ENCODE measurements at places on chromosomes 5 and 9.

DNA sequence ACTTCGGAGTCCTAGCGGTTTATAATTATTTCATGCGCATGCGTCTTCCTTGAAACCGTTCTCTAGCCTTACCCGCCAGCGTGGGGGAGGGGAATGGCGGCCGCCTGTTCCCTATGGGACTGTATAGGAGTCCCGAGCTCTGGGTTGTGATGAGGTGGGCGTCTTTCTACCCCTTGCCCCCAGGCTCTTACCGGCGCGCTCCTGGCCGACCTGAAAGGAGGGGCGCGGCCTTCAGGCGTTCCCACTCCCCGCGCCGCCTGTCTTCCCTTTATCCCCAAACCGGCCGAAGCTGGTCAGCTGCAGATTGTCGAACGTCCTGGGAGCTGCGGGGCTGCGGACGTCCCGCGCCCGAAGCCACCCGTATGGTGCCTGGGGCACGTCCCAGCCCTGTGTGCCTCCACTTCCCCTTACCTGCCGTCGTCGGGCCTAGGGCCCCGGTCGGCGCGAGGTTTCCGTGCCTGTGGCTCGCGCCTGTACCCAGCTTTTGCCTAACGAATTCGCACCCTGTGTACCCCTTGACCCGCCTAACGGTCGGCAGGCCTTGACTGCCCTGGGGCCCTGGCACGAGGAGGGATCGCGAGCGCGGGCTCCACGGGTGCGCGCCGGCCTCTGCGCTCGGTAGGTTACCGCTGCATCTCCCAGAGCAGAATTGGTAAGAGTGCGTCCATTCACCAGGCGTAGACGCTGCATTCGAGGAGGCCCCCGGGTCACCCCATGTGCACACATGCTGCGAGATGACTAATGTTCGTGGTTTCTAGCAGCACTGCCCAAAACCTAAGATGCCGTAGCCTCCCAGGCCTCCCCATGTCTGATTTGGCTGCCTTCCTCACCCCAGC is 653 bp upstream of the HNRNPH1 start:
- no peak for DNase-seq

DNA sequence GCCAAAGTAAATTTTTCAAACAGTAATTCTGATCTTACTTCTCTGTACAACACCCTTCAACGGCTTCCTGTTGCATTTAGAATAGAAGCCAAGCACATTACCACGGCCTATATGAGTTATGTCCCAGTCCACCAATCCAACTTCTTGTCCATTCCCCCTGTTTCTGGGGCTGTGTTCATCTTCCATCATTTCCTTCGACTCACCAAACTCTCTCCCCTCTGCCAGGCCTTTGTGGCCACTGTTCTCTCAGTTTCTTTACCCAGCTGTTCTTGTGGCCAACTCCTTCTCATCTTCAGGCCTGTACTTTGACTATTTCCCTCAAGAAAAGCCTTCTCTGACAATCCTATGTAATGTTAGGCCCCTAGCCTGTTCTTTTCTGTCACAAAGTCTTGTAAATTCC is 259.4 kb upstream of the EFNA5 start:
- no peak for DNase-seq

- DNase-seq = no peak
Measured at GRCh38 chr9:29063031-29063430, 1489.8 kb upstream of the C9orf72 start.

DNA sequence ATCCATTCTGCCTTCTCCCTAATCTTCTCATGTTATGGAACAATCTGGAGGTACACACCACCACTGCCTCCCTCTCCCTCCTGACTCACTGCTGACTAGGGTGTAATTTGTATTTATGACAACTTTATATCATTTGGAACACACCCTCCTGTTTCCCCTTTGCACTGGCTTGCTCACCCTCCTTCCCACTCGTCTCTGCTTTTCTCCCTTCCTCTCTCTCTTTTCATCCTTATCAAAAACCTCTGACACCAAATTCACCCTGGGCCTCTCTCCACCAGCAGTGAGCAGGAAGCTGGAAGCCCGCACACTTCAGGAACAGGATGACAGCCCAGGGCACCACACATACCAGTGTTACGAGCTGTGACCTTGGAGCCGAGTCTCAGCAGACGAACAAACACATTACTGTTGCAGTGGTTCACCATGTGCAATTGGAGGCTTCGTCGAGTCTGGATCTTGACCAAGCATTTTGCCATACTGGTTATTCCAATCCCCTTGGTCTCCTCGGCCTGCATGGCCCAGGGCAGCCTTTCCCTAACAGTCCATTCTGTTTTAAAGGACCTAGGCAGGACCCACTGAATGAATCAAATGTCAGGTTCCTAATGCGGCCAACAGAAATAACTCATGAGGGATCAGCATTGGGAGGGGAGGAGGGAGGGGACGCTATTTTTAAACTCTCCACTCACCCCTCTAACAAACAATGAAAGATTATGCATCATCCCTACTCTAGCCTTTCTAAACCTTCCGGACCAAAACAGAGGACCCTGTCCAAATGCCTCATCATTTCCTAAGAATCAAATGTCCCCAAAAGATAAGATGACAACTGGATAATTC is 203.9 kb upstream of the RASEF start:
- DNase-seq = no peak

- no peak for DNase-seq
Measured at GRCh38 chr9:102779356-102779755, 215.8 kb upstream of the CYLC2 start.

GRCh38 chr9:121567500-121568342 is 68.1 kb upstream of the GGTA1 start:
- DNase-seq = no peak

GRCh38 chr5:148831590-148832565 is 5.5 kb downstream of the ADRB2 start:
- DNase-seq = no peak

DNA sequence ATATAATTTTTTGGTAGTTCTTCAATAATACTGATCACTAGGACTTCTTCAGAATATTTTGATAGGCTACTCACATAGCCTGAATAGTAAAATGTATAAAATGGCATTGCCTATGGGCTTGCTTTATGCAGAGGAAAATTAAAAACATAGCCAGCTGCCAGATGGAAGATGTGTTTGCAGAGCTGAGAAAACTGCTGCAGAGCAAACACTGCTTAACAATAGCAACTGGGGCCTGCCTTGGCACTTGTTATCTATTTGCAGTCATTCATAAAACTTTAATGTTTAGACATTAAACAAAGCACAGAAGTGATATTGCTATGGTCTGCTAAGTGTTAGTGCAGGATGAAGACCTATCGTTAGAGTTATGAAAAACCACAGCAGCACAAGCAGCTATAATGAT is 151.5 kb upstream of the SMC2 start:
- DNase-seq = peak; percentile 74

DNA sequence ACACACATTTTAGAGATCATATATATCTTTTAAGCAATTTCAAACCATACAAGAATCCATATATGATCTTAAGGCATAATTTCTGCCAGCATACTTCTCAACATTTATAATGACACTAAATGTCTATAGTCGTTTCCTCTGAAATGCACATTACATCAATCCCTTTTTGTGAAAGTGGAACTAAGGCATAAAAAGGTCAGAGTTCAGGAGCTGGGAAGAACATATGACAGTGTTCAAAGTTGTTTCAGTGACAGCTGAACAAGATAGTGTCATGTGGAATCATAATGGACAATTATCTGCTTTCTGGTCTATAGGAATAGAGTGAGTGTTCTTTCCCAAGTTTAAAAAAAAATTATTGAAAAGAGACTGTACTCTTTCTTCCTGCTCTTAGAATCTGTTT is 2.4 kb upstream of the MOB3B start:
- DNase-seq = no peak

DNA sequence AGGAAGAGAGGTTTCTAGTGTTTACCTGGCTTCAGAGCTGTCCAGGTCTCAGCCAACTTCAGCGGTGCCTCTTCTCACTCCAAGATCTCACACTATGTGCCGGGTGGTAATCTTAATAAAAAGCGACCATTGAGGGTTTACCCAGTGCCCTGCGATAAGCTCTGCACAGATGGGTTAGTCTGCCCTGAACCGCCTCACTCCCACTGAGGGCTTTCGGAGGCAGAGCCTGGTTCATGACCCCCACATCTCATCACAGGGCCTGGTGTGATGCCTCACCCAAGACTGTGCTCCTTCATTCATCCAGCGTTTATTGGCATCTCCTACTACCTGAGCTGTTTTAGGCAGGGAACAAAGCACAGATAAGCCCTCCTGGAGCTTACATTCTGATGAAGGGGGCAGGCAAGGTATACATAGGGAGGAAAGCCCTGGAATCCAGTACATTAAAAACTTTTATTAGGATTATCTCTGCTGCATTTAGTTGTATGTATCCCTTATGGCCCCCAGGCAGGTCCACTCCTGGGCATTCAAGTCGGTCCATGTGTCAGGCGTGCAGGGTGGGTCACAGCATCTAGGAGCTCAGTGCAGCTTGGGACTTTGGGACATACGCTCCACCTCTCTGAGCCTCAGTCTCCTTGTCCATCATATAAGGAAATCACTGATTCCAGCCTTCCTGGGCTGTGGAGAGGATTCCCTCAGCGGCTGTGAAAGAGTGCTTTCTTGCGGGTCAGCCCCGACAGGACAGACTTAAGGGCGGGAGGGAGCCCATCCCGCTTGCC is 613 bp upstream of the COL15A1 start:
- no peak for DNase-seq

DNA sequence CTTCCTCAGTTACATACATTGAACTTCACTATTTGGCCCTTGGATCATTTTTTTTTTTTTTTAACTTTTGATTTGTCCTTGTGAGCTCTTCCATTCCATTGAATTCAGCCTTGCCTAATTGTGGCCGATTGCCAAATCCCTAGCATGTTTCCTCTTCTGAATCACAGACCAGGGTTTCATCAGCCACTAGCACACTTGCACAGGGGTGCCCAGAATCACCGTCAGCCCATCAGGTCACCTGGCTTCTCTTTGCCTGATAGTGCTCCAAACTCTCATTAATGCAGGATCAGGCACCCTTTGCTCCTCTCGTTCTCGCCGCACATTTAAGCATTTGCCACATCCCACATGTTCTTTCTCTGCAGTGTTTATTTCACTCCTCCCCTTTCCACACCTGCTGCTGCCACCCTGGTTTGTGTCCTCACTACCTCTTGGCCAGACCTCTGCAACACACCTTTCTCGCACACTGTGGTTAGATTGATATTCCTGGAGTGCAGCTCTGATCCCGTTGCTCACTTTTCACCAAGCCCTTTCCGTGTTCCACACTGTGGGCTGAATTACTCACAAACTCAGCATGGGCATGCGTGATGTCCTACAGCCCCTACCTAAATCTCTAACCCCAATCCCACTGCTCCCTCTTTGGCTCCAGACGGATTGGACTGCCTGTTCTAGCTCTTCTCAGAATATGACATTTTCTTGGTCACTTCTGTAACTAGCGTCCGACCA is 9.8 kb downstream of the PIK3R1 start:
- DNase-seq = no peak

- DNase-seq = no peak
Measured at GRCh38 chr9:127711831-127712274, 3.6 kb downstream of the PTRH1 start.

DNA sequence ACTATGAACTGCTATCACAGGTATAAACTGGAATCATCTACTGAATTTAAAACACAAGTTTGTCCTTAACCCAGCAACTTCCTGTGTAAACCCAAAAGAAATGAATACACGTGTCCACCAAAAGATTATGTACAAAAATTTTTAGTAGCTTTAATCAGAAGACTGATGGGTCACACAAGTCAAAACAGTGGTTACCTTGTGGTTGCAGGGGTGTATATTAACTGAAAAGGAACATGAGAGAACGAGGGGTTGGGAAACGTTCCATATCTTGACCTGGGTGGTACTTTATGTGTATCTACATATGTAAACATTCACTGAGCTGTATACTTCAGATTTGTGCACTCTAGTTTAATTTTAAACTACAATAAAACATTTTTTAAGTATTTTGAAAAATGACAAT is 18.6 kb downstream of the ZDHHC21 start:
- no peak for DNase-seq

GRCh38 chr9:96034553-96035122 is 159.1 kb downstream of the ERCC6L2 start:
- DNase-seq = no peak

DNA sequence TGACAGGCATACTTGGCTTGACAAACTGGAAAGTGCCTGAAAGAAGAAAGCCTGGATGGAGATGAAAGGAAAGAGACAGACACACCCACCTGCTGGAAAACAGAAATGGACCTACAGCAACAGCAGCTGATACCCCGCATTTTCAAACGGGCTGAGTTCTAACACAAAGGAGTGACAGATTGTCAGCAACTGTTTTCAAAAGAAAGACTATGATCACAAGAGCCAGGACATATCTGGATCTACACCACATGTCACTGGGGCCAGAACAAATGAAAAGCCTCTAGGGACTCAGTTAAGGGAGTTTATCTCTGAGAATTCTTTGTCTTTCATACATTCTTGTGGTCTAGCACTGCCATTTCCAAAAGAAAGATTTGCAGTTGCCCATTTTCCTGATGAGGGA is 24.1 kb upstream of the FST start:
- DNase-seq = no peak

DNA sequence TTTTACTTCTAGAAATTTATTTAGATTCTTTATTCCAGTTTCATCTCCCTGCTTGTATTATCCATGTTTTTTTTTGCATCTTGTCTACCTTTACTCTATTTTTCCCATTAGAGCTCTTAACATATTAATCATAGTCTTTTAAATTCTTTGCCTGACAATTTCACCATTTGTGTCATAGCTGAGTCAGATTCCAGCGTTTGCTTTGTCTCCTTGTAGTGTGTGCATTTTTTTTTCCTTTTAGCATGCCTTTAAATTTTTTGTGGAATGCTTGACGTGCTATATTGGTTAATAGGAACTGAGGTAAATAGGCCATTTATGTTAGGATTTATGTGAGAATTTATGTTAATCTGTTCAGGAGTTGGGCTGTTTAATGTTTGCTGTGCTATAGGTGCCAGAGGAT is 41.8 kb upstream of the NFIL3 start:
- DNase-seq = no peak

- no peak for DNase-seq
Measured at GRCh38 chr5:89421035-89421434, 538.1 kb upstream of the MEF2C start.

- no peak for DNase-seq
Measured at GRCh38 chr5:170150713-170151096, 45.0 kb downstream of the FOXI1 start.

- DNase-seq = no peak
Measured at GRCh38 chr5:128081111-128081851, 2.3 kb upstream of the SLC12A2 start.

GRCh38 chr5:170693701-170694100 is 89.8 kb upstream of the GABRP start:
- no peak for DNase-seq

- DNase-seq = no peak
Measured at GRCh38 chr9:6230037-6230780, 14.6 kb downstream of the IL33 start.

GRCh38 chr9:136981588-136982231 is 1.1 kb upstream of the LCNL1 start:
- DNase-seq = no peak

DNA sequence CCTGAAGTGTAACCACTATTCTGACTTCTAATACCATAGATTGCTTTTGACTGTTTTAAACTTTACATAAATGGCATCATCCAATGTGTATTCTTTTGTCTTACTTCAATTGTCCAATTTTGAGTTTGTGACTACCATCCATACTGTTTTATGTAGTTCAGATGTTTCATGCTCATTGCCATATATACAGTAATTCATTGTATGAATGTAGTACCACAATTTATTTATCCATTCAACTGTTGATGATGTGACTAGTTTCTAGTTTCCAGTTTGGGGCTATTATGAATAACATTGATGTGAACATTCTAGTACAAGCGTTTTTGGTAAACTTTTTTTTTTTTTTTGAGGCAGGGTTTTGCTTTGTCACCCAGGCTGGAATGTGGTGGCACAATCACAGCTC is 55.1 kb downstream of the HMGCS1 start:
- no peak for DNase-seq

GRCh38 chr5:95511606-95512005 is 43.2 kb downstream of the SKIC3 start:
- no peak for DNase-seq

Measured in NCI-H1930 (cell line).